NCI-H187 (cell line): ENCODE measurements at places on chromosomes 5 and 9.

DNA sequence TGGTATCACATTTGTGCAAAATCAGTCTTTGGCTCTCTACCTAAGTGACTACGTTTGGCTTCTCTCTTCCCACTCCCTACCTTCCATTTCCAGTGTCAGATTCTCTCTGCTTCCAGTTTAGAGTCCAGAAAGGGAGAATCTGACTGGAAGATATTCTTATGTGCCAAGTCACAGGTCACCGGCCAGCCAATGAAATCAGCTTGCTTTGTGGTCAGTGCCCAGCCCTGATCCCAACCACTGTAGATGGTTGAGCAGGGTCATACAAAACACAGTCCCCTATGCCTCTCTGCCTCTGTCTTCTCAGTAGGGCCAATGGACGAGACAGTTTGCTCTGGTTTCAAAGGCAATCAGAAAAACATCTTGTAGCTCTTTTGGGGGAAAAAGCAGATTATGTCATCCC lies 15.6 kb upstream of the EPB41L4B start:
- DNase-seq, result no peak

GRCh38 chr5:83548581-83548980 lies 77.0 kb downstream of the VCAN start:
- no peak for DNase-seq

DNA sequence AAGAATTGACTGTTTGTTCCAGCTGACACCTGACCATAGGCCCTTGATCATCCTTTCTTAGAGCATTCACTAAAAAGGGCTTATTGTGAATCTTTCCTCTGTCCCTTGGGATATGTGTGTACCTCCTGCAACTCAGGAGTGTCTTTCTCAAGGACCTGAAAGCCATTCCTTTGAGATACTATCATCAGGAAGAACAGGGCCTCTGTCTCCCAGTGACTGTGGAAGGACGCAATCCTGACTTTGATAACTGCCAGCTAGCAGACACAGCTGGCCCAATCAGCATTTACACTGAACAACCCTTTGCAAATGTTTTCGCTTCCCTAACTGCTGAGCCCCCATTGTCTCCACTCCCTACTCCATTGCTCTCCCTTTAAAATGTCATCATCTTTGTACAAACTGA lies 144.4 kb downstream of the RMI1 start:
- no peak for DNase-seq

DNA sequence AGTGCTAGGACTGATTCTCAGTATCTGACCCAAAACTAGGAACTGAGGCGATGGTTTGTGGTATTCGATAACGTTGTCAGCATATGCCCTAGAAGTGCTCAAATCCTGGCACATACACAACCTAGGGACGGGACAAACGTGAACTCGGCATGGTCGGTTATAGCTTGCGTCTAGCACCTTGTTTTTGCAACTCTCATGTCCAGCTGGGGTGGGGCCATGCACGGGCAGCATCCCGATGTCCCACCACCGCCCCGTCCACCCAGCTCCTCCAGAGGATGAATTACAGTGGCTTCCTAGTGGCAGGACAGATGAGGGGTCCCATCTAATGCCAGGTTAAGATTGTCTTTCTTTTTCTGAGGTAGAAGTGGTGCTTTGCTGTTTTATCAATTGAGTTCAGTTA lies 31.6 kb downstream of the PROP1 start:
- no peak for DNase-seq
